Hepatocyte (in vitro differentiated cells): ENCODE measurements at places on chromosomes 16 and 17.

DNA sequence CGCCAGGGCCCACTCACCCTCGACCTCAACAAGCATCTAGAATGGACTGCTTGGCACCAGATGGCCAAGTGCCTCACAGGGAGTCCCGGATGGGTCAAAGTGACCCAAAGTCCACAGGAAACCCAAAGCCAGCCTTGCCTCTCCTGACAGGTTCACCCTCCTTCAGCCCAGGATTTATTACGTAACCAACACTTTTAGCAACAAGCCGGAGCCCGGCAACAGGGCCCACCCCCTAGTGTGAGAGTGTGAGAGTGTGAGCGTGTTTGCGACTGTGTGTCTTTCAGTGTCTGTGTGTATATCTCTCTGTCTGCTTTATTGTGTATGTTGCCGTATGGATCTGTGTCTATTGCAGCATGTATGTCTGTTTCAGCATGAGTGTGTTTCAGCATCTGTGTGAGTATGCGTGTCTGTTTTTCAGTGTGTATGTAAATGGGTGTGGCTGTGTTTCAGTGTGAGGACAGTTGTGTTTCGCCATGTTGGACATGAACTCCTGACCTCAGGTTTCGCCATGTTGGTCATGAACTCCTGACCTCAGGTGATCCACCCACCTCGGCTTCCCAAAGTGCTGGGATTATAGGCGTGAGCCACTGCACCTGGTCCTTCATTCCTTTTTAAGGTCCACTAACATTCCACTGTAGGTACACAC, 13.7 kb upstream of the PEMT start:
- DNase-seq, result no peak

GRCh38 chr17:82602487-82602886, 45.8 kb downstream of the WDR45B start:
- no peak for DNase-seq

DNA sequence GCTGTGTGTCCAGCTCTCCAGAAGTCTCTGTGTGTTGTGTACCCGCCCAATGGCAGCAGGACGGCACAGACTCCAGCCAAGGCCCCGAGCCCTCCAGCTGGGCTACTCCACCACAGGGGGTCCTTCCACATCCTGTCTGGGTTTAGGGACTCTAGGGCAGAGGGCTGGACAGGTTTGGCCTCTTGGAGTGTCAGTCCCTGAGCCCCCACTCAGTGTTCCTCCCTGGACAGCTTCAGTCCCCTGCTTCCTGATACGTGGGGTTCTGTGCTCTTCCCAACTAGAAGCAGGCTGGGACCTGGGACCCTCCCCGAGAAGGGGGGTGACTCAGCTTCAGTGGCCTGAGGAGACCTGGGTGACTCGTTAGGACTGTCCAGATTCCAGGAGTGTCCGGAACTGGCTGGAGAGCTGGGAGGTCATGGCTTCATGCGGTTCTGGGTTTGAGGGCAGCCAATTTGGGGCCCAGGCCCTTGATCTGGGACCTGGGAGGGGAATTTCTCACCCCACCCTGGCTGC, 4.2 kb downstream of the CDK3 start:
- DNase-seq, result no peak

- peak; percentile 20 for DNase-seq
Measured at GRCh38 chr16:15857724-15858560, 1.1 kb upstream of the MYH11 start.

DNA sequence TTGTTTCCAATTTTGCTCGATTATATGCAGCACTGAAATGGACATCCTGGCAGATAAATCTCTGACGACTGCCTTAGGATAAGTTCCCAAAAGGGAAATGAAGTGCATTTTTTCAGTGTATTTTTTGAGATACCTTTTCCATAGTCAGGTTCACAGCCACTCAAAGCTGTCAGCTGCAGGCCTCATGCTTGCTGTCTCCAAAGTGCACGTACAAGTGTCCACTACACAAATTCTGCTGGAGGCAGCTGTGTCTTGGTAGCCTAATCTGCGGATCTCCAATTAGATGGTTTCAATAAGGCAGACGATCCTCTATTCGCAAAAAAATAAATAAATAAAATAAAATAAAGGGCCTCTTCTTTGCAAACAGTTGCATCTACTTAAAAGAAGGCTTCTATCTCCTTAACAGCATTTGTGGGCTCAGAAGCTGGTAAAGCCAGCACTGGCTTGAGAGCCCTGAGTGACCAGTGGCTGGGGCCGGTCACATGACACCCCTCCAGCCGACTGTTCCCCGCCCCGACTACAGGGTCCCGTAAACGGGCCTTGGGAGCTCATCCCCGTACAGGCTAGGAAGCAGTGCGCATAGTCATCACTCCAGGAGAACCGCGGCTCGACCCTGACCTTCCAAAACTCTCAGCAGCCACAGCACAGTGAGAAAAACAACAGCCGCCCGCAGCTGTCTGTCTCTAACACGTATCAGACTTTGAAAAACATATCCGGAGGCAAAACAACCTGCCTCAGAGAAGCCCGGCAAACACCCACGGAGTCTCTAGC, 18.8 kb downstream of the RPH3AL start:
- peak; percentile 52 for DNase-seq

- no peak for DNase-seq
Measured at GRCh38 chr17:78330570-78331224, 29.2 kb downstream of the SOCS3 start.

- DNase-seq, result no peak
Measured at GRCh38 chr17:45942284-45942683, 47.9 kb downstream of the MAPT start.

- DNase-seq, result no peak
Measured at GRCh38 chr16:69049146-69049545, 56.3 kb upstream of the HAS3 start.

DNA sequence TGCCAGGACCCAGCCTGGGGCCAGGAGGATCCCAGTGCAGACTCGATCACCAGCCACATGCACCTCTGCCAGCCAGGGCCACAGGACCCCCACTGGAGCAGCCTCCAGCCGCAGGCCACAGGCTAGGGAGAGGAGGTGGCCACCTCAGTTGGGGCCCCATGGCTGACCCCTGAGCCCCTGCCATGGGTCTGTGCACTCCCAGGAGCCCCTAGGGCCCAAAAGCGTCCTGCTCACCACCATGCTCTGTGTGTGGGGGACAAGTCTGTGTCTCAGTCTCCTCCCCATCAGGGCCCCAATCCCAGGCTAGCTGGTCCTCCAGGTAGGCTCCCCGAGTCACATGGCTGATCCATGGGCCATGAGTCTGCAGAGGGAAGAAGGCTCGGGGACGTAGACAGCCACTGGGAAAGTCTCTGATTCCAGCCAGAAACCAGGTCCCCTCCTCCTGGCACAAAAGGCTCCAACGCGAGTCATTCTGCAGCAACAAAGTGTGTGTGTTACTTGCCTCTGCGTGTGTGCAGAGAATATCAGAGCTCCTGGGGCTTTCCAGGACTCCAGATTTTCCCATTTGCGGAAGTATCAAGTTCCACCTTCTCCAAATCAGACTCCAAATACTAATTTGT, 6.1 kb upstream of the PRSS8 start:
- DNase-seq, result peak; percentile 71

GRCh38 chr16:69188716-69189115, 1.8 kb downstream of the SNTB2 start:
- peak; percentile 37 for DNase-seq

DNA sequence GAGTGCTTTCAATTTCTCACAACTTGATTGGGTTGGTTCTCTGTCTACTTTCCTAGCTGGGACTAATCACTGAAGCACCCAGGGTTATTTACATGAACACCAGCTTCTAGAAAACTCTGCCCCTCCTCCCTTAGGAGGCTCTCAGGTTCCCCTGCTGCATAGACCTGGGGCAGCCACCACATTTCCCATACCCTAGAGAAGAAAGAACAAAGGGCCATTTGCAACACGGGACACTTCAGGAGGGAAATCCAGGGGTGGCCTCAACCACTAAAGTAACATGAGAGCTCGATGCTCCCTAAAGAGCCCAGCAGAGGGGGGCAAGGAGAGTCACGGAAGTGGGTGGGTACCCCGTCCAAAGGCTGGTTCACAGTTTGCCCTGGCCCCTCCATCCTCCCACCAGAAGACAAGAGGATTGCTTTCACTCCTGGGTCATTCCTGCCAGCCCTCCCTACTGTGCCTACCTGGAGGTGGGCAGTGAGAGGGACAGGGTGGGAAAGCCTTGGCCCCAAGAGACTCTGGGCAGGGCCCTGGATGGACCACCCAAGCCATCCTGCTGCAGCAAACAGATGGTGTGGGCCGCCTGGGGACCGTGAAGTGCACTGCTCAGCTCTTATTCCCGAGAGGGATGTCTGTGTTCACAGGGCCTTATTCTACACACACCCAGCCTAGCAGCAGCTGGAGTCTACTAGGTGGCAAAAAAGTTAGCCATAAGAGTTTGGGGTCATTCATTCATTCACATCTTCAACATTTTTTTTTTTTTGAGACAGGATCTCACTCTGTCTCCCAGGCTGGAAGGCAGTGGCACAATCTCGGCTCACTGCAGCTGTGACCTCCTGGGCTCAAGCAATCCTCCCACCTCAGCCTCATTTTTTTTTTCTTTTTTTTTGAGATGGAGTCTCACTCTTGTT, 392.1 kb downstream of the SOX9 start:
- DNase-seq, result no peak

- DNase-seq, result no peak
Measured at GRCh38 chr16:24520983-24521382, 18.4 kb upstream of the RBBP6 start.

- no peak for DNase-seq
Measured at GRCh38 chr16:14539156-14539555, 90.9 kb downstream of the PARN start.

DNA sequence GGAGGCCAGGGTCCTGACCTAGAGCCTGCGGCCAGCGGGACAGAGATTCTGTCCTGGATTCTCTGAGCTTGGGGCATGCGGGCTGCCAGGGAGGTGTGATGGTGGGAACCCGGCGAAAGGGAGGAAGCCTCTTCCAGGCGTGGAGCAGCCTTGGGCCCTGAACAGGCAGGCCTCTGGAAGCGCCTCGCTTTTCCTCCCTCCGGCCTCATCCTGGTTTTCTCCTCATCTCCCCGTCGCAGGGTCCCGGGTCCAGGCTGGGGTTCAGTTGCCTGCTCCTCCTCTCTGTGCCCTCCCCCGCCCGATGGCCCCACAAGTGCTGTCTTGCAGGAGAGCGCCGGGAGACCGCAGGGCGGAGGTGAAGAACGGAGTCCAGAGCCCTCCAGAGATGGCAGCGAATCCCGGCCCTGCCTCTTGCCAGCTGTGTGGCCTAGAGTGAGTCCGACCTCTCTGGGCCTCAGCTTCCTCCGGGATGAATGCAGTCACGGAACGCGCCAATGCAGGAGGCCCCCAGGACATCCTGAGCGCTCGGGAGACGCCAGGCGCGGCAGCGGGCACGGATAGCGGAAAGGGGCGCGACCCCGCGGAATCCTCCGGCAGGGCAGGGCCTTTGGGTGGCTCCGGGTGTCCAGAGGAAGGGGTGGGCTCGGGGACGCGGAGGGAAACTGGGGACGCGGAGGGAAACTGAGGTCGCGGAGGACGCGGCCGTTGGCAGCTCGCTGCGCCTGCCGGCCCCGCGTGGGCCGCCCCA, 553 bp upstream of the RAB11FIP4 start:
- DNase-seq, result no peak

- peak; percentile 85 for DNase-seq
Measured at GRCh38 chr17:1365445-1366039, 34.5 kb downstream of the YWHAE start.

DNA sequence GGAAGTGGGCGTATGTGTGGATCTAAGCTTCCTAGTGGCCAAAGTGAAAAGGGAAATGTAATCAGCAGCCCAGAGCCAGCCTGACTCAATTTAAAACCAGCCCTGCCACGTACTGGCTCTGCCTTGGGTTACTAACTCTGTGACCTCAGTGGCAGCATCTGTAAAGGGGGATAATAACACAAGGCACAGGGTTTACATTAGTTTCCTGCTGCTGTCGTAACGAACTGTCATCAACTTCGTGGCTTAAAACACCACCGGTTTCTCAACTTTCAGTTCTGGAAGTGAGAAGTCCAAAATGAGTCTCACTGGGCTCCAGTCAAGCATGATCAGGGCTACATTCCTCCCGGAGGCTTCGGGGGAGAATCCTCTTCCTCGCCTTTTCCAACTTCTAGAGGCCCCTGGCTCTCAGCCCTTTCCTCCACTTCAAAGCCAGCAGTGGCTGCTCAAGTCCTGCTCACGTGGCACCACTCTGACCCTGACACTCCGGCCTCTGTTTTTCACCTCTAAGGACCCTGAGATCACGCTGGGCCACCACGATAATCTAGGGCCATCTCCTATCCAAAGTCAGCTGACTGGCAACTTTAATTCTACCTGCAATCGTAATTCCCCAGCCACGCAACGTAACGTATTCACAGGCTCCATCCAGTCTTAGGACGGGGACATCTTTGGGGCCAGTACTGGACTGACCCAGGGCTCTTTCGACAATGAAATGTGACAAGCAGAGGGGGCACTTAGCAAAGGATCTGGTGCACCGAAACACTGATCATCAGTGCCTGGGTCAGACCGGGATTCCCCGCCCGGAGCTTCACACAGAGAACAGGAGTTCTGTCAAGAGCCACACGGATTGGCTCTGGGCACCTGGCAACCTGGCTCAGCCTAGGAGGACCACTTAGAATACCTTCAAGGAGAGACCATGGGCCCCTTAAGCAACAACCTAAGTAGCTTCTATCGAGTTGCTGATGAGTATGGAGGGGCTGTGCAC, 14.5 kb downstream of the TMC6 start:
- no peak for DNase-seq

DNA sequence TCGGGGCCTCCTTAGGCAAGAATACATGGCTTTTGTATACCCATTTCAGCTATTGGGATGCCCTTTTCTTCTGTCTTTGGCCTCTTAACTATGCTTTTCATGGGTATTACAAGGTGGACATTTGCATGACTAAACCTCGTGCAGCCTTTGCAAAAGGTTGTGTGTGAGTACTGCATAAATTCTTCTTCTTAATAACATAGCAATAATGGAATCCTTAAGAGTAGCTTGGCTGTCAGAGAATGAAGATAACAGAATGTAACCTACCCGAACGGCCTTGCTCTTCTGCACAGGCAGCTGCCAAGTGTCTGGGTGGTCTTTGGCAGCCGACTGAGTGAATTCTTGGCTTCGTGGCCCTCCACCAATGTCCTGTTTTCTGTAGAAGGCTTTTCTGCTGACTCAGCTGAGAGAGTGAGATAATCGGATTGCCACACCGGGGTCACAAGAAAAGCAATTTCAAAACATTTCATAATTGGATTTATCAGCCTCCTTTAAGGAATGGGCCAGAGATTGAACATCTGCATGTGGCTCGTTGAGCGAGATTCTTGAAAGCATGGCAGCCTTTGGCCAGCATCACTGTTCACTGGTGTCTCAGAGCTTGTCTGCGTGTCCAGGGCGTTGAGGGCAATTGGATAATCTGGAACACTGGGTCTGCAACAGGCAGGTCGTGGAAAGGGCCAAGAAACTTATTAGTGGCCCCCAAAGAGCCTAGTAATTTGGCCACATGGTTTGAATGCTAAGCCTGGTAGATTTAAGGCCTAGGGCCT, 13.4 kb downstream of the IRF8 start:
- DNase-seq, result peak; percentile 75
